ENCODE measurements at places on chromosomes 3 and 15.

GRCh38 chr3:39318301-39318700 is 11.2 kb upstream of the CCR8 start:
- DNase-seq = no peak
- no peaks in the 10 kb centered on the region for H3K36me3 ChIP-seq
- H3K27me3 ChIP-seq = no peaks in the 10 kb centered on the region
- H3K4me3 ChIP-seq = no peak overlapping the region
- no peaks in the 10 kb centered on the region for H3K4me1 ChIP-seq

- H3K36me3 ChIP-seq = no peaks in the 10 kb centered on the region
- H3K4me3 ChIP-seq = no peak overlapping the region
- no peak for DNase-seq
- H3K27ac ChIP-seq = no peak overlapping the region
These were observed 431.6 kb upstream of the RASGRP1 start for GRCh38 chr15:38996111-38996631.

DNA sequence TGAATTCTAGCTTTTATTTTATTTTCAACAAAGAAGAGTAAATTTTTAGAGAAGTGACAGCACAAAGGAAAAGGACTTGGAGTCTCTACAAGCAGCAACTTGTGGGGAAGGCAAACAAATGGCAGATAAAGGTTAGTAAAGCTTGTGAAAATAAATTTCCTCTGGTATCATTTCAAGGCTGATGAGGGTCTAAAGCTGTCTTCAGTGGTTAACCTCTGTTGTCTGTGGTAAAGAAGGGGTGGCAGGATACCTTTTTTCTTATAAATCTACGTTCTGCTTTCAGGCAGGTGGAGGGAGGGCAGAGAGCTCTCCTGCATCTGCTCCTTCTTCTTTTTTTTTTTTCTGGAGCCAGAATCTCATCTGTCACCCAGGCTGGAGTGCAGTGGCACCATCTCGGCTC is 50.5 kb downstream of the NMD3 start:
- no peak overlapping the region for H3K4me3 ChIP-seq
- H3K27ac ChIP-seq = no peak overlapping the region
- H3K27me3 ChIP-seq = no peaks in the 10 kb centered on the region
- DNase-seq = no peak
- no peaks in the 10 kb centered on the region for H3K36me3 ChIP-seq

GRCh38 chr3:135311699-135312098 is 516.6 kb downstream of the EPHB1 start:
- no peaks in the 10 kb centered on the region for H3K36me3 ChIP-seq
- H3K27me3 ChIP-seq = no peaks in the 10 kb centered on the region
- no peak overlapping the region for H3K27ac ChIP-seq
- DNase-seq = no peak
- no peak overlapping the region for H3K4me3 ChIP-seq

- peak; percentile 60 for DNase-seq
- no peaks in the 10 kb centered on the region for H3K27me3 ChIP-seq
- no peaks in the 10 kb centered on the region for H3K4me1 ChIP-seq
- no peak overlapping the region for H3K27ac ChIP-seq
- H3K4me3 ChIP-seq = no peak overlapping the region
- no peaks in the 10 kb centered on the region for H3K36me3 ChIP-seq
These were observed 35.8 kb upstream of the SLC24A5 start for GRCh38 chr15:48084759-48085590.

DNA sequence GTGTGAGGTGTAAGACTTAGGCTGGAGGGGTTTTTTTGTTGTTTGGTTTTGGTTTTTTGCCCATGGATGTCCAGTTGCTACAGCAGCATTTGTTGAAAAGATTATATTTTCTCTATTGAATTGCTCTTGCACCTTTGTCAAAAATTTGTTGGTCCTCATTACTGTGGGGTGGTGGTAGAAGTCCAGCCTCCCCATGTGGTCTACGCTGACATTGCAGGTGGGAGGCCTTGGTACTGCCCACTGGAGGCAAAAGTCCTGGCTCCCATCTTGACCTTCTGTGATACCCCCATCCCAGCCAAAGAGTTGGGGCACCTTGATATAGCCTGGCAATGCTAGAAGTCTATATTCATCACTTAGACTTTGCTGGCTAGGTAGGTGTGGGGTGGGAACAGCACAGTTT is 5.4 kb upstream of the RAB6B start:
- no peak overlapping the region for H3K4me3 ChIP-seq
- DNase-seq = no peak
- peaks cover 26% of the 10 kb centered on the region for H3K27me3 ChIP-seq
- H3K27ac ChIP-seq = no peak overlapping the region
- no peaks in the 10 kb centered on the region for H3K36me3 ChIP-seq

DNA sequence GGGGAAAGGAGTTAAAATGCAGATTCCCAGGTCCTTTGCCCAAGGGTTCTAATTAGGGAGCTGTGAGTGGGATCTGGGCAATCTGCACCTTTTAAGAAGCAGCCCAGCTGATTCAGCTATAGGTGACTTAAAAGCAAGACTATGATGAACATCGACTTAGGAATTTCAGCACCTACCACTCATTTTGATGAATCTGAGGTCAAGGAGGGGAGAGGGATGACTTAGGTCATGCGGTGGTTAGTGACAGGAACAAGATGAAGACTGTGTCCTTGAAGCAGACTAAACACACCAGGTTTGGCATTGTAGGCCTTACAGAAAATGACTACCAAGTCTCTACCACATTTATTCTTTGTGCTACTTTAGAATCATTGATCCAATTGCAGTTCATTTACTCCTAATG is 196.3 kb downstream of the DTWD1 start:
- H3K27ac ChIP-seq = no peak overlapping the region
- H3K36me3 ChIP-seq = no peaks in the 10 kb centered on the region
- DNase-seq = no peak
- H3K27me3 ChIP-seq = no peaks in the 10 kb centered on the region
- no peak overlapping the region for H3K4me3 ChIP-seq
- H3K4me1 ChIP-seq = peaks cover 5% of the 10 kb centered on the region

- no peak overlapping the region for H3K27ac ChIP-seq
- H3K36me3 ChIP-seq = no peaks in the 10 kb centered on the region
- H3K27me3 ChIP-seq = no peaks in the 10 kb centered on the region
- no peak for DNase-seq
- H3K4me3 ChIP-seq = no peak overlapping the region
- H3K4me1 ChIP-seq = no peaks in the 10 kb centered on the region
These were observed 23.0 kb downstream of the USP4 start for GRCh38 chr3:49316696-49317457.

GRCh38 chr15:67421105-67421504 is 99.8 kb upstream of the C15orf61 start:
- H3K4me3 ChIP-seq = no peak overlapping the region
- H3K36me3 ChIP-seq = no peaks in the 10 kb centered on the region
- H3K27ac ChIP-seq = no peak overlapping the region
- no peaks in the 10 kb centered on the region for H3K27me3 ChIP-seq

DNA sequence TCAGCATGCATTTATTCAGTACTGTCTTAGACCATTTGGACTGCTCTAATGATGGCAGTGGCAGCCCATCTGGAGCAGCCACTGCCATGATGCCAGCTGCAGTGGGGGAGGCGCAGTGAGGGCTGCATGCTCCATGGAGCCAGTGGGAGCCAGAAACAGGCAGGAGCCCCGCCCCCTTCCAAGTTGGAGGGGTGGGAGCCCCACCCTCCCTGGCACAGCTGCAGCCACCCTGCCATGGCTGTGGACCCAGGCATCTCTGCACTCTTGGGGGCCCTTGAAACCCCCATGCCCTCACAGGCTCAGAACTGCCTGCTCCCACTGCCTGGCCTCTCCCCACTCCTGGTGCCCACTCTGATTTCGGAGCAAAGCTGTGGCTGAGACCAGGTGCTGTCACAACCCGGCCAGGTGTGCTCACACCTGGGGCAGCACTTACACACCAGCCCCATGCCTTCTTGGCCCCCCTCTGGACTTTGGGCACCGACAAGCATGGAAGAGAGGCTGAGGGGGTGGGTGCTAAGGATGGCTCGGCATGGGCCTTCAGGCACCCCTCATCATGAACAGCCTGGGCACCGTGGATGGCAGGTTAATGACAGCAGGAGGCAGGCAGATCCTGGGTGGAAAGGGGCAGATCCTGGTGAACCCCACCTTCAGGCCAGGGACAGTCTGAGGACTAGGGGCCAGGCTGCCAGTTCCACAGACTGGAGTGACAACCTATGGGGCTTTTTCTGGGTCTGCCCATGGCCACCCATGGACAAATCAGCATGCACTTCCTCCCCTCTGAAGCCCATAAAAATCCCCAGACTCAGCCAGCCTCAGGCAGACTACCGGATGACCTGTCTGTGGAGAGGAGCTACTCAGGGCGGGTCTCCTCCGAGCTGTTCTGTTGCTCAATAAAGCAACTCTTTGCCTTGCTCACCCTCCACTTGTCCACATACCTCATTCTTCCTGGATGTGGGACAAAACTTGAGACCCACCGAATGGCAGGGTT is 18.3 kb downstream of the TBC1D21 start:
- no peak overlapping the region for H3K27ac ChIP-seq
- peaks cover 12% of the 10 kb centered on the region for H3K27me3 ChIP-seq
- no peaks in the 10 kb centered on the region for H3K4me1 ChIP-seq
- no peak for DNase-seq

DNA sequence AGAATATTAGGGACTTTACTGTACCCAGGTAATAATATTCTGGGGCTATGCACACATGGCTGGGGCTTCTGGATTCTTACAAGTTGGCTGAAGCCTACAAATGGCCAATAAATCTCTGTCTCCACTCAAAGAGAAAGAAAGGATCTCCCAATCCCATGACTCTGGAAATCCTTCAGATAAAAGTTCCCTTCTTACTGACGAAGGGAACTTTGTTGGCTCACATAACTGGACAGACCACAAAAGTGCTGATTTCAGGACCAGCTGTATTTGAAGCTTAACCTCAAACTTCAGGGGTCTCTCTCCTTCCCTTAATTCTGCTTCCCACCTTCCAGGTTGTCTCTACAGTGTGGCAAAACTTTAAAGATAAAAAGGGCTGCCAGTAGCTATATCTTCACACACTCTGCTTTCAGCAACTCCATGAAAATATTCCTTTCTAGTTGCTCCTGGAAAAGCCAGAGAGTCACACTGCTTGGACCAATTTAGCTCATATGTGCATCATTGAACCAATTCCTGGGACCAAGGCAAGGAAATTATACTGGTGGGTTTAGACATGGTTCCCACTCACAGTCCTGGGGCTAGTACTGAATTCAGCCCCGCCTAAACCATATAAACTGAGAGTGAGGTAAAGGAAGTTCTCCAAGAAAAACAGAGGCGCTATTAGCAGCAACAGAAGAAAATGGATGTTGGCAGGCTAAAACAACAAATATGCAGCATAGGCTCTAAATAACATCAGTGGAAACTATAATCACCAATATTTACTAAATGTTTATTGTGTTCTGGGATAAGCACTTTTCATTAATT is 290.0 kb upstream of the GADL1 start:
- peaks cover 8% of the 10 kb centered on the region for H3K4me1 ChIP-seq
- DNase-seq = no peak
- no peaks in the 10 kb centered on the region for H3K36me3 ChIP-seq
- H3K27me3 ChIP-seq = no peaks in the 10 kb centered on the region
- H3K27ac ChIP-seq = no peak overlapping the region
- no peak overlapping the region for H3K4me3 ChIP-seq

DNA sequence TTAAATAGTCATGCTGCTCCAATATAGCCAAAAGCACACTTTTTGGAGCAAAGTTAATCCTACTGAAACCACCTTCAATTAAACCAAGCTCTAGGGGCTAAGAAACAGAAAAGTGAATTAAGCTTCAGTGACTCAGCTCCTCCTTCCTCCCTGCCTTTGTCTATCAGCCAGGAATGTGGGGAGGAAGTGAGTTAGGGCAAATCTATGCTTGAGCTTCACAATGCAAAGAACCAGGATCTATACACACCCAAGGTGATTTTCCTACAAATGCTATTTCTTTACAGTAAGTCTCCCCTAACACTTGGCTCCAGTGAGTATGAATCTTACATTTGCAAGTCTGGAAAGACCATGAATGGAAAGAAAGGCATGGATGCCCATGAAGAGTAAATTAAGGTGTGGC is 212.1 kb downstream of the P3H2 start:
- no peaks in the 10 kb centered on the region for H3K4me1 ChIP-seq
- DNase-seq = no peak
- H3K4me3 ChIP-seq = no peak overlapping the region
- no peaks in the 10 kb centered on the region for H3K36me3 ChIP-seq
- no peak overlapping the region for H3K27ac ChIP-seq

Measured in hepatocyte (in vitro differentiated cells).